ENCODE measurements at places on chromosomes 3 and 15.

- DNase-seq = no peak
Measured at GRCh38 chr3:85185495-85185894, 226.7 kb downstream of the CADM2 start.

GRCh38 chr15:25879438-25879837, 16.3 kb upstream of the ATP10A start:
- no peak for DNase-seq

DNA sequence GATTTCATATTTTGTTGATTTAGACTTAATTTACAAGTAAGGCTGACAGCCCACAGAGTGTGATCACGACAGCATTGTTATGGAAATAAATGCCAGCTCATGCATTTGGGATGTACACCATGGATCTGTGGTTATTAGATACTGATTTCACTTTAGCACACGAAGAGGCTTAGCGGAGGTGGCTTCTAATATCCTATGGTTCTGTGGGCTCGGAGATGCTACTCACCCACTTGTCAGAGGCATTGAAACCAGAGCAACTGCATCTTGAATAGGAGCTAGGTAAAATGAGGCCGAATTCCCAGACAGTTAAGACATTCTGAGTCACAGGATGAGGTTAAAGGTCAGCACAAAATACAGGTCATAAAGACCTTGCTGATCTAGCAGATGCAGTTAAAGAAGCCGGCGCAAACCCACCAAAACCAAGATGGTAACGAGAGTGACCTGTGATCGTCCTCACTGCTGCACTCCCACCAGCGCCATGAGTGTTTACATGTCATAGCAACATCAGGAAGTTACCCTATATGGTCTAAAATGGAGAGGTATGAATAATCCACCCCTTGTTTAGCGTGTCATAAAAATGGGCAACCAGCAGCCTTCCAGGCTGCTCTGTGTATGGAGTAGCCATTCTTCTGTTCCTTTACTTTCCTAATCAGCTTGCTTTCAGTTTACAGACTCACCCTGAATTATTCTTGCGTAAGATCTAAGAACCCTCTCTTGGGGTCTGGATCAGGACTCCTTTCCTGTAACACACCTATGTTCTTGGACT, 117.5 kb downstream of the PGPEP1L start:
- DNase-seq = no peak

DNA sequence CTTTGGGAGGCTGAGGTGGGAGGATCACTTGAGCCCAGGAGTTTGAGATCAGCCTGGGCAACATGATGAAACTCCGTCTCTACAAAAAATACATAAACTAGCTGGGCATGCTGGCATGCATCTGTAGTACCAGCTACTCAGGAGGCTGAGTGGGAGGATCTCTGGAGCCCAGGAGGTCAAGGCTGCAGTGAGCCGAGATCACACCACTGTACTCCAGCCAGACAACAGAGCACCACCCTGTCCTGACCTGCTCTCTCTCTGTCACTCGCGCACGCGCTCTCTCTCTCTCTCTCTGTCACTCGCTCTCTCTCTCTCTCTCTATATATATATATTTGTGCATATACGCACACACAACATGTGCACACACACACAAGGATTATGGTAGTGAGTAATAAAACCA, 61.8 kb downstream of the IL16 start:
- no peak for DNase-seq

DNA sequence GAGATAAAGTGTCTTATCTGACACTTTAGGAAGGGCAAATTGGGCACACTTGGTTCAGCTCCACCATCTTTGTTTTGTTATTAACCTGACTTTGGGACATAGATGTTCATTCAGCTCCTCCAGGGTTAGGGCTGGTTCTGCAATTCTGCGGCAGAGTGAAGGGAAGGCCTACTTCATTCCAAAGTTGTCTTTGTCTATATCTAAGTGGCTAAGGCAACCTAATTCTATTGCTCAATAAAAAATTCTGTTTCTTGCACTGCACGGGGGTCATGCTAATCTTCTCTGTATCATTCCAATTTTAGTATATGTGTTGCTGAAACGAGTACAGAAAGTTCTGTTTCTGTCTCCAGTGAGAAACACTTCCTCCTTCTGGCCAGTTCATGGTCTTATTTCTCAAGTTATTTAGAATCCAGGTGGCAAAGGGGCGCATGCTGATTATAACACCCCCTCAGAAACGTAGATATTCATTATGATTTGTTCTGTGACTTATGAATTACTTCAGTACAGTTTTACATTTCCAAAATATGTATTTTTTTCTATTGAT, 53.5 kb downstream of the PFN2 start:
- DNase-seq = no peak

DNA sequence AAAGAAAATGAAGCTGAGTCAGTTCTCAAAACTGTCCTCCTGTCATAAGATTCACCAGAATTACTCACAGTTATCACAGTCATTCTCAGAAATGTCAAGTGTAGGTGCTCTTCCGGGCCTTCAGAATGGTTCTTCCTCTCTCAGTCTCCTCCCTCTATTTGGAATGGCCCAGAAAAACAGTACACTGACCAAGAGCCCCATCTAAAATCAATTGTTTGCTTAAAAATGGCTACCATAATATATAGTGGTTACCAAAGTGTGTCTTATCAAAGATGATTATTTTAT, 99.8 kb downstream of the MECOM start:
- no peak for DNase-seq

DNA sequence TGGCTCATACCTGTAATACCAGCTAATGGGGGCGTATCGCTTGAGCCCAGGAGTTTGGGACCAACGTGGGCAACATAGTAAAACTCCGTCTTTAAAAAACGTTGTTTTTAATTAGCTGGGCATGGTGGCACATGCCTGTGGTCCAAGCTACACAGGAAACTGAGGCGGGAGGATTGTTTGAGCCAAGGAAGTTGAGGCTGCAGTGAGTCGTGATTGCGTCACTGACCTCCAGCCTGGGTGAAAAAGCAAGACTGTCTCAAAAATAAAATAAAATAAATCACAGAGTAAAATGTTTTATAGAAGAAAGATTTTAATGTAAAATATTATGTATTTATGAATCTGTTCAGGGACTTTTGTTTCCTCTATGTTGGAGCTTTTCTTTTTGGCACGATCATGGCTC, 15.3 kb upstream of the STRIT1 start:
- no peak for DNase-seq

DNA sequence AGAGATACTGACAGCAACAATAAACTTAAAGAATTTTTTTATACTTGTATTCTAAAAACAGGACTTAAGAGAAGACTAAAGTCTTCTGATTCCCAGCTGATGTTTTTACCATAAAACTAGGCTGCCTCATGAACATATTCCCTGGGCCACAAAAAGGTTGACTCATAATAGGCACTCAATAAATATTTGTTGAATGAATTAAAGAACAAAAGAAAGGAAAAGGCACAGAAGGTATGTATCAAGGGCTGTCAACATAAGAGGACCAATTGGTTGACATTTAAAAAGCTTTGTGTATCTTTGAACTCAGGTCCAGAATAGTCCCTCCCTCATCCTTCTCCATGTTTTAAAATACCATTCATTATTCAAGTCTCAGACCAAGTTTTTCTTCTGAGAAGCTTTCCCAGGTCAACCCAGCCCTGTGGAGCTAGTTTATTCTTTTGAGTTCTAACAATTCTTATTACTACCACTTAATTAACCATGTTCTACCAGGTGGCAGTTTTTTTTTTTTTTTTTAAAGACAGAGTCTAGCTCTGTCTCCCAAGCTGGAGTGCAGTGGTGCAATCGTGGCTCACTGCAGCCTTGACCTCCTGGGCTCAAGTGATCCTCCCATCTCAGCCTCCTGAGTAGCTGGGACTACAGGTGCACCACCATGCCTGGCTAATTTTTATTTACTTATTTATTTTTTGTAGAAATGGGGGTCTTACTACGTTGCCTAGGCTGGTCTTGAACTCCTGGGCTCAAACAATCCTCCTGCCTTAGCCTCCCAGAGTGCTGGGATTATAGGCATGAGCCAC, 17.5 kb upstream of the ARHGEF3 start:
- DNase-seq = no peak

DNA sequence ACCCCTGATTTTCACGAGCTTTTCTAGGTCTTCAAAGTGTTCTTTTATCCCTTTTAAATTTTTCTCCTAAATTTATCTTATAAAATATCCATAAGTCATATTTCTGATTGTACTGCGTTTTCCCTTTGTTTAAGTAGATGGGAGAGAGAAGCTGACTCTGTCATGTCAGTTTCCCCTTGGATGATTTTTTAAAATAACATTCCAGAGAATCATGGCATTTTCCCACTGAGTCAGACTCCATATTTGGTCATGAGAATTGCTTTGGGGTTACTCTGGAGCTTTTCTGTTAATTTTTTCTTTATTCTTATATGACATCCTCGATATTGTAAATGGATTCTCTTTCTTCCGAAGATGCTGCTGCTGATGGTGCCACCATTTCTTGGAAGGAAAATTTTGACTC, 28.6 kb upstream of the UMPS start:
- no peak for DNase-seq

DNA sequence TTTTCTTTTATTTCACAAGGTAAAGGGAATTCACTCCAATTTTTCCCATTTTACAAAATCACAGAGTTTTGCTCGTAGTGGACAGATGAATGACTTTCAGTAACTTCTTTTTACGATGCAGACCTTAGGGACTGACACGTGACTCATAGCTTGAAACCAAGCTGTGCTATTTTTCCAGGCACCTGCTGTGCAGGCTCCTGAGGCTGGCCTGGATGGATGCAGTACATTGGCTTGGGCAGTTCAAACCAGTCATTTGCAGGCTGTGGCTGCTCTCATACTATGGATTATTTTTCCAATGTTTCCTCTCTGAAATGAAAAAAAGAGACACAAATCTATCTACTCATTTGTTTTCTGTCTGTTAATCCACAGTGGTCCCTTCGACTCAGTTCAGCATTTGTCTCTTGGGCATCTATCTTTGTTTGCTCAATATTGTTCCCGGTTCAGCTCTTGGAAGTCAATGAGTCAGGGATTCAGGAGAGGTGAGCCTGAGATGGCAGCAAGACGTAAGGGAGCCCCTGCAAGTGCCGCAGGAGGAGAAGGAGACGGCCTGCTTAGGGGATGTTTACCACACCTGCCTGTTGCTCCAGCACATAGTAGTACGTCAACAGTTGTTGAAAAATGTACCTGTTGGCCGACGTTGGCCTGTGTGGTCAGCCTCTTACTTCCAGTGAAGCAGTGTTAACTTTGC, 92.8 kb downstream of the SV2B start:
- DNase-seq = no peak

DNA sequence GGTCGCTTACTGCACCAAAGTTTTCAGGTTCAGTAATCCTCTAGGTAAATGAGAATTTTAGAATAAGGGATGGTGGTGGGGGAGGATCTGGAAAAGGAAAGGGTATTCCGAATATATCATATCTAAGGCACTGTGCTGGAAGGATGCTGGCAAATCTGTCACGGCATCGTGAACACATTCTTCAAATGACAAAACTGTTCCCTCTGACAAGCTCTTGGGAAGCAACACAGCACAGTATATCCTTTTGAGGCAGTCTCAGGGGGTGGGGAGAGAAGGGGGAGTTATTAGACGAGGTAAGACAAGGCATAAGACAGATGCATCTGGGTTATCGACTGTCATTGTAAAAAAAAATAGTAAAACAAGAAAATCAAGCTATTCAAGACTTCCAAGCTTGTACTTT, 289.6 kb upstream of the LRRN1 start:
- DNase-seq = no peak

GRCh38 chr3:69590111-69590510, 149.2 kb upstream of the MITF start:
- DNase-seq = no peak

DNA sequence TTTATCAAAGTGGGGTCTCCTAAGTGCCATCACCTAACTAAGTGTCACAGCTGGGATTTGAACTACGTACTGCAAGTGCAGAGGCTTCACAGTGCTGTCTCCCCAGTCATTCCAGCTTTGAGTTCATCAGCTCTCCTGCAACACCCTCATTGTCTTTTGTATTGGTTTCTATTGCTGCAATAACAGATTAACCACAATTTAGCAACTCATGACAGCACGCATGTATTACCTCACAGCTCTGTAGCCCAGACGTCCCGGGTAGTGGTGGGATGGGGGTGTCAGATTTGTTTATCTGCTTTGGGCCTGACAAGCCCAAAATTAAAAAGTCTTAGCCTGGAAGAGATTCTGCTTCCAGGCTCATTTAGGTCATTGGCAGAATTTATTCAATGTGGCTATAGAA, 220.5 kb upstream of the LRRN1 start:
- no peak for DNase-seq

- DNase-seq = no peak
Measured at GRCh38 chr3:136209921-136210320, 13.8 kb upstream of the MSL2 start.

DNA sequence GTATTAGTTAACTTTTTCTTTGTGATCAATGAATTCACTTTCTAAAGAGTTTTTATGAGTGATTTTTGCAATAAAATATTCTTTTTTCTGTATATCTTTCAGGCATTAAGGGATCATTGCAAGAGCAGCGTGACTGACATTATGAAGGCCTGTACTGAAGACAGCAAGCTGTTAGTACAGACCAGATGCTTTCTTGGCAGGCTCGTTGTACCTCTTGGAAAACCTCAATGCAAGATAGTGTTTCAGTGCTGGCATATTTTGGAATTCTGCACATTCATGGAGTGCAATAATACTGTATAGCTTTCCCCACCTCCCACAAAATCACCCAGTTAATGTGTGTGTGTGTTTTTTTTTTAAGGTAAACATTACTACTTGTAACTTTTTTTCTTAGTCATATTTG, 24.4 kb downstream of the SELENOT start:
- no peak for DNase-seq

DNA sequence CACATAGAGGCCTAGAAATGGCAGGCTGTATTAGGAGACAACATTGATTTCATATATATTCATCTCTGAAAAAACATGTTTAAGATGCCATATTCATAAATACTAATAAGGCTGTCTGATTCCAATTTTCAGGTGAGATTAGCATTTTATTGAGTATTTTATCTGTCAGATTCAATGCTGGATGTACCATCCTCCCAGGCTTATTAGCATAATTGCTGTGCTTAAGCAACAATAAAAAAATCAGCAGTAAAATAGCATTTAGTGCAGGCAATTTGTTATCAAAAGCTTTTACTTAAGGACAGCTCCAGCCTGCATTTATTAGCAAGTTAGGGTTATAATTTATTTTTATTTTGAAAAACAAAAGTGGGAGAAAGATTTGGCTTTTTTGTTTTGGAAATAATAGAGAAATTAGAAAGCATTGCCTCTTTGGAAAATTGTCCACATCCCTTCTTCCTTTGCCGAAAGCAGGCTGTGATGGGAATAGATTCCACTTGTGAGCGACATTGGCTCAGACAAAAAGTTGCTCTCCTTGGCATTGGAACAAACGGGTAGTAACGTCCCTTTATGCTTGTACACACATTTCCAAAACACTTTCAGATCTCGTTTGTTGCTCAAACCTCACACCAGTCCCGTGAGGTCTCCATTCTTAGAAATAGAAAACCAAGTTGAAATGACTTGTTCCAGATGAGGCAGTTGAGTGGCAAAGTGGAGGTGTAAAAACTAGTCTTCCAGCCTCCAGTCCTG, 134.0 kb downstream of the LPP start:
- DNase-seq = no peak

DNA sequence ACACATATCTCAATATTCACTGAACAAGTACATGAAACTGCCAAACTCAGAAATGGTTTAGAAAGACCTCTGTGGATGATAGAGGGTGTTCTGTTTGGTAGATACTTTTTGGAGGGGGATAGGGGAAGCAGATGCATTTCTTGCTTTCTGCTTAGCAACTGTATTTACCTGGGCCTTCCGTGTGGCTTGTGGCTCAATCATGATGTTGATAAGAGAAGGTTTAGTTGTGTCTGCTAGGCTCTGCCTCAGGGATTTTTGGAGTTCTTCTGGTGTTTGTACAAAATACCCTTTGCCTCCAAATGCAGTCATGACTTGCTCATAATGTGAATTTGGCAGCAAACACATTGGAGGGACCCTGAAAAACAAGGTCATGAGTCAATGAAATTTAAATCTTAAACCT, 38.2 kb downstream of the HACL1 start:
- DNase-seq = no peak

All from D341Med (cell line).